ENCODE measurements at places on chromosomes 7 and 10. TPM values are rescaled to one million over a fixed set of nuclear protein-coding genes. Genes with fewer than 3 reads are reported as not detected.
A peak's percentile ranks its signal among the peaks of the same experiment; 100 is the strongest.

DNA sequence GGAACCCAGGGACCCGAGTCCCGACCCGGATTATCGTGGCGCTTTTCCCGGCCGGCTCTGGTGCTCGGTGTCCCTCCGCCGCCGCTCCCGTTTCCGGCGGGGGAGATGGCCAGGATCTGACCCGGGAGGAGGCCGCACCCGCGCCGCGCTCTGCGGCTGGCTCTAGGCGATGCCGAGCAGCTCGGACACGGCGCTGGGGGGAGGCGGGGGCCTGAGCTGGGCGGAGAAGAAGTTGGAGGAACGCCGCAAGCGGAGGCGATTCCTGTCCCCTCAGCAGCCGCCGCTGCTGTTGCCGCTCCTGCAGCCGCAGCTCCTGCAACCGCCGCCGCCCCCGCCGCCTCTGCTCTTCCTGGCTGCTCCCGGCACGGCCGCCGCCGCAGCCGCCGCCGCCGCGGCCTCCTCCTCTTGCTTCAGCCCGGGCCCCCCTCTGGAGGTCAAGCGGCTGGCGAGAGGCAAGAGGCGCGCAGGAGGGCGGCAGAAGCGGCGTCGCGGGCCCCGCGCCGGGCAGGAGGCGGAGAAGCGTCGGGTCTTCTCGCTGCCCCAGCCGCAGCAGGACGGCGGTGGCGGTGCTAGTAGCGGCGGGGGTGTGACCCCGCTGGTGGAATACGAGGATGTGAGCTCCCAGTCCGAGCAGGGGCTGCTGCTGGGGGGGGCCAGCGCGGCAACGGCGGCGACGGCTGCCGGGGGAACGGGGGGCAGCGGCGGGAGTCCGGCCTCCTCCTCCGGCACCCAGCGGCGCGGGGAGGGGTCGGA is 593 bp downstream of the CDK13 start:
- peak overlapping the region; percentile 90 for H3K4me3 ChIP-seq
- peaks cover 5% of the 10 kb centered on the region for H3K36me3 ChIP-seq
- peaks cover 39% of the 10 kb centered on the region for H3K4me1 ChIP-seq

DNA sequence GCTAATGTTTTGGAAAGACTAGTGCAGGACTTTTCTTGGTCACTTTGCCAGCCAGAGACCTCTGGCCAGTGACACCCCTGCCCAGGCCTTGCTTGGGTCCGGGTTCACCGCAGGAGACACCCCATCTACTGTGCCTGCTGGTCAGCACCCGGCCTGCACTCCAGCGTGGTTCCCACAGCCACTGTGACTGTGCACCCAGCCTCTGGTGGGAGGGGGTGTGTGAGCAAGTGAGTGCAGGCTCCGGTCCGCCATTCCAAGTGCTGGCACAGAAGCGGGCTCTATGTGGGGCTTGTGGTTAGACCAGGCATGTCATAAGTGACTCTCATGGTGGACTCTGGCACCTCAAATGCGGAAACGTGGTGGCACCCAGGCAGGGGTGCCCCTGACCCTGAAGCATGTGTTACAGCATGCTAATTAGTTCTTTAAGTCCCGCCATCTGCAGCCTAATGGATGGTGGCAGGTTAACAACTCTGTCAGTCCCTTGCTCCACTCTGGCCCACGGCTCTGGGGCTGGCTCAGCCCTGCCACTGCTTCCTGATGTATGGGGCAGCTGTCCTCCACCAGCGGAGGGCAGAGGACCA is 311.9 kb upstream of the HGF start:
- DNase-seq = peak; percentile 75
- H3K4me3 ChIP-seq = no peak overlapping the region
- H3K4me1 ChIP-seq = no peaks in the 10 kb centered on the region
- H3K27me3 ChIP-seq = no peaks in the 10 kb centered on the region
- H3K27ac ChIP-seq = no peak overlapping the region

GRCh38 chr7:50857804-50858489 is 75.3 kb upstream of the GRB10 start:
- H3K4me3 ChIP-seq = no peak overlapping the region
- DNase-seq = no peak
- no peaks in the 10 kb centered on the region for H3K27me3 ChIP-seq
- H3K4me1 ChIP-seq = no peaks in the 10 kb centered on the region
- no peak overlapping the region for H3K27ac ChIP-seq
- H3K36me3 ChIP-seq = no peaks in the 10 kb centered on the region

GRCh38 chr10:70381471-70382421 is 679 bp downstream of the LRRC20 start:
- peak overlapping the region; percentile 83 for H3K4me3 ChIP-seq
- no peak for DNase-seq
- peak overlapping the region; percentile 57 for H3K27ac ChIP-seq
- H3K36me3 ChIP-seq = no peaks in the 10 kb centered on the region

The CUZD1 gene
- total RNA-seq = not detected

The RNF148 gene
- total RNA-seq = not detected

The ATOH7 gene
- not detected for total RNA-seq

The CHST3 gene
- 65.4 TPM for total RNA-seq

Measured in chondrocyte (in vitro differentiated cells).